ENCODE measurements at places on chromosomes 4 and X.

DNA sequence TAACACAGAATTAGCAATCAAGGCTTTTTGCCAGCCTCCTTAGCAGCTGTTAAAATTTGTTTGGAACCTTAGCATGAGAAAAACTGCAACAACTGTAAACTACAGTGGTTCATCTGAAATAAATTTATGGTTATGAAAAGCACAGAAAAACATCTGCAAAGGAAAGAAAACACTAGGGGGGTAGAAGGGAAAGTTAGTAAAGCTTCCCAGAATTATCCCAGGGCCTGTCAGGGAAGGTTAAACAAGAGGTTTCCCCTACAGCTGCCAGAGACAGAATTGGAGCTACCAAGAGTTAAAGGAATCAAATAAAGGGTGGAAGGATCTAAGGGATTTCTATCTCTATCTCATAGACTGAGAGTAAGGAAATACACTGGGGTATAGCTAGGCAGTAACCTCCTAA is 234.7 kb upstream of the DIAPH2 start:
- no peak for DNase-seq

DNA sequence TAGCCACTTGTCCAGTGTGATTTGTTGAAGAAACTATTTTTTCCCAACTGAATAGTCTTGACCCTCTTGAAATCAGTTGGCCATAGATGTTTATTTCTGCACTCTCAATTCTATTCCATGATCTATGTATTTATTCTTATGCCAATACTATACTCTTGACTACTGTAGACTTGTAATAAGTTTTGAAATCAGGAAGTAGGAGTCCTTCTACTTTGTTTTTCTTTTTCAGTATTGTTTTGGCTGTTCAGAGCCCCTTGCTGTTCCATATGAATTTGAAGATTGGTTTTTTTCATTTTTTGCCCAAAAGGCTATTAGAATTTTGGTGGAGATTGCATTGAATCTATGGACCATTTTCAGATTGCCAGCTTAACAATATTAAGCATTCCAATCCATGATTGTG is 10.2 kb downstream of the SAP30 start:
- no peak for DNase-seq

- DNase-seq: no peak
Measured at GRCh38 chrX:115531818-115532403, 29.1 kb upstream of the PLS3 start.

DNA sequence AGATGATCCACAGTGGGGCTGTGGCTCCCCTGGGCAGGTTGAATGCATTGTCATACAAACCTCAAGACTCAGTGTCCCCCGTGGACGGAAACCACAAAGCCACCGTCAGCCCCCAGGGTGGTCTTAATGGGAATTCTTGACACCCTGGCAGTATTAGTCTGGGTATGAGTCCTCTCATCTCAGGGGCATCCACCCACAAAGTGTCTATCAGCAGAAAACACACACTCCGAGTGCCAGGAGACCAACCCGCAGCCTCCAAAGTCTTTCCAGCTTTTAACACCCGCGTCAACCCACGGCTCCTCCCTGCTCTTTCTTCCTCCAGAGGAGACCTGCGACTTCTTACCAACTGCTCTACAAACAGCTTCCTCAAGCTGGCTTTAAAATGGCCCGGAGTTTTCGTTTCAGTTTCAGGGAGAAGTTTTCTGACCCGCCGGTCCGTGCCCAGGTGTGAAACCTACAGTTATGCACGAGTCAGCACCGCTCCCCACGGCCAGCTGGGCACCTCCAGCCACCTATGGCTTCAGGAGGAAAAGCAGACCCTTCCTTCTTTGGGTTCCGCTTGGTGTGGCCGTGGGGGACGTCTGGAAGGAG is 14.4 kb upstream of the ASMTL start:
- DNase-seq: no peak

GRCh38 chrX:140022482-140022881 is 57.2 kb upstream of the CXorf66 start:
- DNase-seq: no peak

DNA sequence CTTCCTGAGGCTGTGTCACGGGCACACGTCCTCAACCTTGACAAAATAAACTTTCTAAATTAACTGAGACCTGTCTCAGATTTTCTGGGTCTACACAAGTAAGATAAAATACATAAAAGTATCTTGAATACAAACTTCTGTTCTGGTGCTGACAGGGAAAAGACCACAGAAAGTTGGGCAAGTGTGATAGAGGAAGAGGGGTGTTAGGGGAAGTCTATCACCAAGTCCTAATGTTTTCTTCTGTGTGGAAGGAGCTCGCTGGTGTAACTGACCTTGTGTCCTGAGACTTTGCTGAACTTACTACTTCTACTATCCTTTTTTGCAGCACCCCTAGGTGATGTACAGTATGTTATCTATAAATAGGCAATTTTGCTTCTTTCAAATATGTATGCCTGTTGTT is 97.0 kb upstream of the STIM2 start:
- no peak for DNase-seq

DNA sequence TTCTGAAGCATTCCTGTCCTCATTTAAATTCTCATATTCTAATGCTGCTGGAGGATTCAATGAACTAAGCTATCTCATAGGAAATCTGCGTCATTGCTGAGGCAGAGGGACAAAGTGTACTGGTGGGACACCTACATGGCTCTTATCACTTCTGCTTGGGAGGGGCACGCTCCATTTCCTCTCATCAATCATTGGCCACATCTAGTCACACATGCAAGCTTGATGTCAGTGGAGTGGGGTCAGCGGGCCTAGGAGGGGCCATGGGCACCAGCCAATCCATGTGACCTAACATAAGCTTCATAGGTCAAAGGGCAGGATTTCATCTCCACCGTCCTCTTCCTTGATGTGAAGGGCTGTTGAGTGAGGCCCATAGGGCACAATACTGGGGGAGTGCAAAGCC is 21.4 kb downstream of the BEX3 start:
- DNase-seq: no peak

DNA sequence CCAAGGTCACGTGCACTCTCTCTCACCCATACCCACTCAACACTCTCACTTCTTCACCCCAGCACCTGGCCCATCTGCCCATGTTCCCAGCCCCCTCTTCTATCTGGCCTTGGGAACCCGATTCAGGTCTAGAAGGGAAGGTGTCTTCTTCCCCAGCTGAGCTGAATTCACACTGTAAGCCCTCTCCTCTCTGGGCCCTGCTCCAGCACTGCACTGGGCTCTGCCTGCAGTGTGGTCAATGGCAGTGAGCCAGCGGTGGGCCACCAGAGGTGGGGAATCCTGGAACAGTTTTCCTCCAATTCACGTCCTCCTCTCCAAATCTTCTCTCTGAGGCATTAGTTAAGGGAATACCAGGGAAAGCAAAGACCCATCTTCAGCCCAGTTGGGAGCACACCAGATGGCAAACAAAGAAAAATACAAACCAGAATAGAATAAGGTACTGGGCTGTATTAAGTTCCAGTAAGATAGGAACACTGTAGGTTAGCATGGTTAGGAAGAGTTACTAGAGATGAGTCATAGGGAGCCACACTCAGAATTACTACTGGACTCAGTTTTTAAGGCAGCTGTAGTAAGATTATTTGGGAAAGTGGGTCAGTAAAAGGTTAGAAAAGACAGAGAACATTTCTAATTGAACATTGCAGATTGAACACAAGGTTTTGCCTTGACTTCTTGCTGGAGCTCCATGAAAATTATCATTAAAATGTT is 5.0 kb downstream of the AWAT2 start:
- no peak for DNase-seq

DNA sequence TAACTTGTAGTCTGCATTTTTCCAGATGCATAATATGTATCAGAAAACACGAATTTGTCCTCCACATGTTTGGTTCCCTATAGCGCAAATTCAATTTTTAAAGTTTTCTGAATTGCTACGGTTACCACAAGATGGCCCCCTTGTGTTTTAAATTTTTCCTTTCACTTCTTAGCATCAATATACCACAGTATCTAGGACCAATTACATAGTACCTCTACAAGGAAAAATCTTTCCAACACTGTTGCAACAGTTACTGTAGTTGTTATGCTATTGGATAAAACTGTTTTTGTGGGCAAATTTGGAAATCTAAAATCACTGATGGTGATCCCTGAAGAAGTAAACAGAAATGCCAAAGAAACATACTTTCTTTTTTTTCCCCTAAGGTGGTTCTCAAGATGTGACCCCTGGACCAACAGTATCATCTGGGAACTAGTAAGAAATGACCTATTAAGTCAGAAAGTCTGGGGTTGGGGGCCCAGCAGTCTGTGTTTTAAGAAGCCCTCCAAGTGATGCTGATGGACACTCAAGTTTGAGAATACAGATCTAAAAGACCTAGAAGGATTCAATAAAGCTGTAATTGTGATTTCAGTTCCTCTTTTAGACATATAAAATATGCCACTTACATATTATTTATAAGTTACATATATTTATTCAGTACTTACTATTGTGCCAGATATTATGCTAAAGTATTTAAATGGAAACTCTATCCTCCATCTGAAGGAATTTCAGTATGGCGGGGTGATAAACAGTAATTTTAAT is 3.1 kb downstream of the ZGRF1 start:
- no peak for DNase-seq

GRCh38 chrX:86103061-86103460 is 45.2 kb upstream of the DACH2 start:
- DNase-seq: no peak

DNA sequence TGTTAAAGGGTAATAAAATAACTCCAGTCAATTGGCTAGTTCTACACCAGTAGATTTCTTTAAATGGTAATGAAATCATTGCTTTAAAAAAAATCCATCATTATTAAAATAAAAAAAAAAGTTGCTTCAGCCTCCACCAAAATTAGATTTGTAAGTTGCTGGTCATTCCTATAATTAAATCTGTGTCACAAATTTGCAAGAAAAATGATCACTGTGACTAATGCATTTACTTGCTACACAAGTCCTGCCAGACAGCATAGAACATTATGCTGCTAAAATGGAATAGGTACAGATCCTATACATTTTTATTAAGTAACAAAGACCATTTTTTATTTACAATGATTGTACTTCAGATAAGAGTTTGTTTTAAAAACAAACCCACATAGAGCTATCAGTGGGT is 85.8 kb downstream of the SLC10A7 start:
- DNase-seq: no peak

- DNase-seq: no peak
Measured at GRCh38 chr4:13580036-13580435, 35.7 kb upstream of the NKX3-2 start.

DNA sequence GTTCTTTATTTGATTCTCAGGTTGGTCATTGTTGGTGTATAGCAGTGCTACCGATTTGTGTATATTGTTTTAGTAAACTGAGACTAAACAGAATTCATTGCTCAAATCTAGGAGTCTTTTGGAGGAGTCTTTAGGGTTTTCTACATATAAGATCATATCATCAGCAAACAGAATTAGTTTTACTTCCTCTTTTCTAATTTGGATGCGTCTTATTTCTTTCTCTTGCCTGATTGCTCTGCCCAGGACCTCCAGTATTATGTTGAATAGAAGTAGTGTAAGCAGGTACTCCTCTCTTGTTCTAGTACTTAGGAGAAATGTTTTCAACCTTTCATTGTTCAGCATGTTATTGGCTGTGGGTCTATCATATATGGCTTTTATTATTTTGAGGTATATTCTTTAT is 92.6 kb downstream of the IQCM start:
- DNase-seq: no peak

GRCh38 chr4:77802402-77802801 is 16.8 kb downstream of the CNOT6L start:
- DNase-seq: no peak

DNA sequence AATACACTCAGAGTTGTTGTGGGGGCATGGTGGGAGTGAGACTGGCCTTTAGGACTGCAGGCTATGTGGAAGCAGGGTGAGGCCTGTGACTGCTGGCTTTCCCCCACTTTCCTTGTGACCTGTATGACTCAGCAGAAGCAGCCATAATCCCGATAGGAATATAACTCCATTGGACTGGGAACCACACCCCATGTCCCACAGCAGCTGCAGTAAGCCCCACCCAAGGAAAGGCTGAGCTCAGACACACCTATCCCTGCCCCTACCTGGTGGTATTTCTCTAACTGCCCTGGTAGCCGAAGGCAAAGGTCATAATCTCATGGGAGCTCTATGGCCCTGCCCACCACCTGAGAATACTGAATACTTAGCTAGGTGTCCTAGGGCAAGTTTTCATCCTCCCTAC is 169.3 kb downstream of the GC start:
- no peak for DNase-seq

DNA sequence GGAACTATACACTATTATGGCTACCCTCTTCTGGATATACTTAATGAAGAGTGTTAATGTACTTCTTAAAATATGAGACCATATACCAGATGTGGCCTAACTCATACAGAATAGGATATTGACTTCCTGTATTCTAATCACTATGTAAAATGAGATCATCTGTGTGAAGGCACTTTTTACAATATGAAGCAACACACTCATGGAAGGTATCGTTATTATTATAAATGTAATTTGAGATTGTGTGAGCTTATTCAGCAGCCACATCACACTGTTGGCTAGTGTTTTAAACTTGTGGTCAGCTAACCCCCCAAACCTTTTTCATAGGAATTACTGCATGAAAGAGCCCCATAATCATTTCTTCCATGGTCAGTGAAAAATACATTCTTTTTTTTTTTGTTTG is 281.8 kb upstream of the TEX13A start:
- no peak for DNase-seq

- no peak for DNase-seq
Measured at GRCh38 chrX:41722214-41722613, 1.8 kb upstream of the GPR82 start.

GRCh38 chr4:95217197-95217596 is 331.6 kb downstream of the UNC5C start:
- no peak for DNase-seq

GRCh38 chrX:26747877-26748276 is 531.9 kb downstream of the MAGEB5 start:
- no peak for DNase-seq

- no peak for DNase-seq
Measured at GRCh38 chr4:71251261-71251660, 87.6 kb upstream of the SLC4A4 start.

DNA sequence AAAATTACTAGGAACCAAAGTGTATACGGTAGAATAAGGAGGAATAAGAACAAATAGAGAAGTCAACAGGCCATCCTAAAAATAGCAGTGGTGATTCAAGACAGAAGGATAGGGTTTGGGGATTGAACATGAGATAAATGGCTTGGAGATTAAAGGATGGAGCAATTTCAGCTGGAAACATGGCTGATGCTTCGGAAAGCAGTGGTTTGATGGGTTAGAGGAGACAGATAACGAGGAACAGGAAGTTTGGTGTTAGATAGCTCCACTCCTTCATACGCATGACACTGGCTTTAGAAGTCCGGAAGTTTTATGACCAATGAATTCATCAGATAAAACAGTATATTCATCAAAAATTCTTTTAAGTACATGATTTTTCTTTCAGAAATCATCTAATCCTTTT is 70.8 kb upstream of the GALNTL6 start:
- DNase-seq: no peak

DNA sequence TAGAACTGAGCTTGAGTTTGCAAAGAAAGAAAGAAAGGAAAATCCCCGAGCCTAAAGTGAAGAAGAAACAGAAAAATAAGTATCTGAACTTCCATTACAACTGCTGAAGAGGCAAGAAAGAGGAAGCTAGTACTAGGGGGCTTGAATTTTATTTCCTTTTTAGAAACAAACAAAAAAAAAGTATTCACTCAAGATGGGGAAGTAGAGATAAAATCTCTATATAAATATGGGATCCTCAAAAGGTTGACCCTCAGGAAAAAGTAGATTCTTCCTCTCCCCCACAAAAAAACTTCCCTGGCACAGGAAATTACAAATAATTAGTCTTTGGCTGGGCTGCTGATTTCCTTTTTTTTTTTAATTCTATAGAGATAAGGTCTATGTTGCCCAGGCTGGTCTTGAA is 16.0 kb downstream of the LRBA start:
- DNase-seq: no peak

Measured in left forelimb (tissue), 1 donor.